ENCODE measurements at places on chromosomes 7 and 10.

GRCh38 chr10:43327171-43327570 is 44.3 kb upstream of the FXYD4 start:
- DNase-seq = no peak

DNA sequence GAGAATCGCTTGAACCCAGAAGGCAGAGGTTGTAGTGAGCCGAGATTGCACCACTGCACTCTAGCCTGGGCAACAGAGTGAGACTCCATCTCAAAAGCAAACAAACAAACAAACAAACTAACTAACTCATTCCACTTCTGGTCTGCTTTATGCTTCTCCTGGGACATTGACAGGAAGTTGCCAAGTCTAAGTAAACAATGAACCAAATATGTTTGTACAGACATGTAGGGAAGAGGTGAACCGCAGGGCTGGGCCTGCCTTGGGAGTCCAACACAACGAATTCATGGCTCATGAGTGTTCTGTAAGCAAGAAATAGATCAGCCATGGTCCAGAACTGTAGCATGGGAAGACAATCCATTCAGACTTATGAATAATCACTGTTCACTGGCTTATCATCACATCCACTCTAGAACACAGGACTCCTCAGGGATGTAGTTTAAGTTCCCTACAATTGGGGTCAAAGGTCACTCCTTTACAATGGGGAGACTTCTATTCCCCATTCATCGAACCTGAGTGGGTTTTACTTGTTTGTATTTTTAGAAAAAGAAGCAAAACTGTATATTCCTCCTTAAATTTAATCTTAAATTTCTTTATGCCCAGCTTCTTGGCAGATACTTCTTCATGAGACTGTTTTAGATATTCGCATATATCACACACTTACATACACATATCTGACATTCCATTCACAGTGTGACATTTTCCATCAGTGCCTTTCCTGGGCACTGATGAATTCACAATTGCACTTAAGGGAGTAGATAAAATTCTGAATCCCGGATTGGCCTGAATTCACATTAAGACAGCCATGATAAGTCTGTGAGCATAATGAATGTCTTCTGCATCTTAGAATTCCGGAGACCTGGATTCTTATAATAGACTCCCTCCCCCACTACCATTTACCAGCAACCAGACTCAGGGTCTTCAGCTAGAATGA is 159.1 kb upstream of the EEPD1 start:
- DNase-seq = peak; percentile 70

DNA sequence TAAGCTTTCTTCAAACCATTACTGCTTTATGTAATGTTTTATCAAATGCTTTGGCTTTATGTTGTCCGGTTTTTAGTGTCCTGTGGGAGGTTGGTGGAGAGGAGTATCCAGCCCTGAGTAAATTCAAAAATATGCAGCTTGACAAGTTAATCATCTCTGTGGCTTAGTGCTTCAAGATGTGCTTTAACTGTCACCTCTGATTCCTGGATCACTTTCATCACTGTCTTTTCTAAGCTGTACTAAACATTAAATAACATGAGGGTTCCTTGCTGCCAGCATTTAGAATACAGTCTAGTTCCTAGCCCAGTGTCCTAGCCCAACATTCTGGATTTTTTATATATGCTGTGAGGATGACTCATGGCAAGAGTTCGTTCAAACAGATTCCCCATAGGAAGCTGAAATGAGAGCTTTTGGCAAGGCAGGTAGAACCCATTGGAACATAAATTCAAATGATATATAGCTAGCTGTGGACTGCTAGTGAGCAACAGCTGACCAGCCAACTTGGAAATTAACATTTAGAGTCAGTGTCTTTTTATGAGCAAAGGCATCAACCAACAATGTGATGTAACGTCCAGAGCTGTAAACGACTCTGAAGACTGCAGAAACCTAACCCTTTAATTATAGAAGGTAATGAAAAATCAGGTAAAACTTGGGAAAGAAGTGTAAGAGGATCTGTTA is 80.6 kb upstream of the OIT3 start:
- peak; percentile 88 for DNase-seq

GRCh38 chr7:55526770-55527169 is 45.5 kb downstream of the VOPP1 start:
- DNase-seq = no peak

DNA sequence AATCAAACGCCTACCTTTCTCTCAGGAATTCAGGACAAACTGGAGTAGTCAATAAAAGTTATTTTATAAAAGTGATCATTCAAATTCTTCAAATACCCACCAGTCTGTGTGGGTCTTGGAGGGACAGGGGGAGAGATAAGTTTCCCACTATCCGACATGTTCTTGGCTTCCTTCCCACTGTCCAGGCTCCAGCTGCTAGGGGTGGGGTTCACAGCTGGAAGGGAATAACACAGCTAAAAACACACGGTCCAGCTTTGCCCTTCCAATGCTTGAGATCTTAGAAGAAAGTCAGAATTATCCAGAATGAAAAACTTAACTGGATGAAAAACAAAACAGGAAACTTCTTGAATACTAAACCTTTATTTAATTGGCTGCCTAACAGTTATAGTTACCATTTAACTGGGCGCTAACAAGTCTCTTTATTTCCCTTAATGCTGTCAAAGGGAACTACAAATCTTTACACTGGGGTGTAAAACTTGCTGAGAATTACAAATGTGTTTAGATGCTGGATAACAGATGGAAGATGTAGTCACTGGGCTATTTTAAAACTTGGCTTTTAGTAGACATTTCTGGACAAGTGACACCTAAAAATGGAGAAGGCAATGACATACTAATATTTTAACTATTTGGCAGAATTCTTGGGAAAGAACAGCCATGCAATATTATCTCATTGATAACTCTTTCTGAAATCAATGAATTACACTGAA is 172.8 kb upstream of the IMMP2L start:
- DNase-seq = no peak

DNA sequence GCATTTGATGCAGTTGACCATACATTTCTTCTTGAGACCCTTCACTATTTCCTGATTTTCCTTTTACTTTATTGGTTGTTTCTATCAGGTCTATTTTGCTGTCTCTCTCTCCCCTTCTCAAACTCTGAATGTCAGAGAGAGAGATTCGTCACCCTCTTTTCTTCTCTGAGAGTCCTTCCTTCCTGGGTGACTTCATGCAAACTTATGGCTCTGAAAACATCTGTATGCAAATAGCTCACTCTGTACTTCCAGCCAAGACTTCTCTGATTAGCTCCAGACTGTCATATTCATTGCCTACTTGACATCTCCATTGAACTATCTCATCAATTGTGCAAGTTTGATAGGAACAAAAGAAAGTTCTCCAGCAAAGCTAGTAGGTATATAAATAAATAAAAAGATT is 191.7 kb upstream of the KLF6 start:
- DNase-seq = no peak

DNA sequence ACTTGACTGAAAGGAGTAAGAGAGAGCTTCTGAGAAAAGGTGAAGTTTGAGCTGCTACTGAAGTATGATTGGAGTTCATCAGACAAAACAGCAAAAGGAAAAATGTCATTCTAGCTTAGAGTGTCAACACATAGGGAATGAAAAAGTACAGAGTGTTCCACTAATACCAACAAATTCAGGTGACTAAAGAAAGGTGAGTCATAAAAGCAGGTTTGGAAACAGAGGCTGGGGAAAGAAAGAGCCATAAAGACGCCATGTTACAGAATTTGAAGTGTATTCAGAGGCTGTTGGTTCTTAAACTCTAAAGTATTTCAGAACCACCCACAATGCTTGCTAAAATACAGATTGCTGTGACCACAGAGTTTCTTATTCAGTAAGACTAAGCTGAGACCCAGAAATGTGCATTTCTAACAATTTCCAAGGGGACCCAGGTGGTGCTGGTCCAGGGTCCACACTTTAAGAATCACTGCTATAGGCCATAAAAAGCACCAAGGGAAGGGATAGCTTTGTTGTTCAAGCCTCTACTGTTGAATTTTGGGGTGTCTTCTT is 143.1 kb downstream of the ELAPOR2 start:
- no peak for DNase-seq

GRCh38 chr7:29651477-29651876 is 87.8 kb downstream of the PRR15 start:
- DNase-seq = no peak

DNA sequence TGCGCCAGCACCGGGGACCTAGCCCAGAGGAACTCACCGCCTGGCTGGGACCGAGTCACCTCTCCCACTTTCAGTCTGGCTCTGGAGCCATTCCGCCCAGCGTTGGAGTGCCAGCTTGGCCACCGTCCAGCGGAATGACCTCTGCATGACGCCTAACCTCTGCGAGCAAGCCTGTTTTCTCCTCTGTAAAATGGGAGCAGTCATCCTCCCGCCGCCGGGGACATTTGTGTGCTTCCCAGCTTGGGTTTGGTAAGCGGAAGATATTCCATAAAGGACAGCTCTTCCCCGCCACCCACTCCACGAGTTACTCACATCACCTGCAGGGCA is 1.3 kb upstream of the ZCCHC24 start:
- no peak for DNase-seq

Measured in fibroblast of skin of scalp (primary cell).